Neural crest cell (in vitro differentiated cells): ENCODE measurements at places on chromosomes 16 and 17.
A peak's percentile ranks its signal among the peaks of the same experiment; 100 is the strongest.

DNA sequence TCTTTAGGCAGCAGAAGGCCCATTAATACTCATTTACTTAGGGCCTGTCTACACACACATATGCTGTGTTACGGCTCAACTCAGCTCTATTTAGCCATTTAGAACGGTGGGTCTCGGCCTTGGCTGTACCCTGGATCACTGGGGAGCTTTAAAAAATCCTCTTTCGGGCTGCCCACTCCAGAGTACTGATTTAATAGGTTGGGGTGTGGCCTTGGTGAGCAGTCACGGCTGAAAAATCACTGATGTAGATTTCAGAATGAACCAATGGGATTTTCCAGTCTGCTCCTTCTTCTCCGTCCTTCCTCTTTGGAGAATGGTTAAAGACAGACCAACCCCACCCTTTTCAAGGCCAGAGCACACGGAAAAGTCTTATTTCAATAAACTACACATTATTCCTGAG is 223.5 kb downstream of the CCDC182 start:
- no peak for DNase-seq

DNA sequence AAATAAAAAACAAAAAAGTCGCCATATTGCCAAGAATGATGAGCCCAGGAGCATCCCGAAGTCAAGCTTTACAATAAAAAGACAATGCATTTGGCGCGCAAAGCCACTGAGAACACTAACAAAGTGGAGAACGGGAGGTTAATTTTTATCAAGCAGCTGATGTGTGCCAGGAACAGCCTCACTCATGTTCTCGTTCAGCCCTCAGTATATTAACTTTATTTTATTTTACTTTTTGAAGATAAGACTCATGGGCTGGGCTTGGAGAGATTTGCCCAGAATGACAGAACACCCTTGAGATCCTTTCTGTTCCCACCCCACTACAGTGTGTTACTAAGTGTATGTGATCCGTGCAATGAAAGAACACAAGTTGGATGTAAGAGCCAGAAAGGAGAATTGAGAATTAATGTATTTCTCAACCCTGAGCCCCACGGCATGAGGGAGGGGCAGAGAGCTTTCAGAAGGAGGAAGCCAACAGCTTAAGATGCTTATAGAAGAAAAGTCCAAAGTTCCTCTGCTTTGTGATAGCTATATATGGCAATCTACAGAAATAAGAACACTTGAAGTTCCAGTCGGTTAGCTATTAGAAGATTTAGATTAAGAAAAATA is 48.4 kb downstream of the COTL1 start:
- no peak for DNase-seq

GRCh38 chr16:28001184-28001583 is 62.3 kb downstream of the GSG1L start:
- no peak for DNase-seq

- DNase-seq: no peak
These were observed 1.9 kb downstream of the MEAK7 start for GRCh38 chr16:84502581-84502980.

- no peak for DNase-seq
These were observed 1748.9 kb downstream of the TP53TG3F start for GRCh38 chr16:35208001-35208935.

GRCh38 chr17:41334385-41335305 is 16.0 kb downstream of the KRT33A start:
- no peak for DNase-seq

DNA sequence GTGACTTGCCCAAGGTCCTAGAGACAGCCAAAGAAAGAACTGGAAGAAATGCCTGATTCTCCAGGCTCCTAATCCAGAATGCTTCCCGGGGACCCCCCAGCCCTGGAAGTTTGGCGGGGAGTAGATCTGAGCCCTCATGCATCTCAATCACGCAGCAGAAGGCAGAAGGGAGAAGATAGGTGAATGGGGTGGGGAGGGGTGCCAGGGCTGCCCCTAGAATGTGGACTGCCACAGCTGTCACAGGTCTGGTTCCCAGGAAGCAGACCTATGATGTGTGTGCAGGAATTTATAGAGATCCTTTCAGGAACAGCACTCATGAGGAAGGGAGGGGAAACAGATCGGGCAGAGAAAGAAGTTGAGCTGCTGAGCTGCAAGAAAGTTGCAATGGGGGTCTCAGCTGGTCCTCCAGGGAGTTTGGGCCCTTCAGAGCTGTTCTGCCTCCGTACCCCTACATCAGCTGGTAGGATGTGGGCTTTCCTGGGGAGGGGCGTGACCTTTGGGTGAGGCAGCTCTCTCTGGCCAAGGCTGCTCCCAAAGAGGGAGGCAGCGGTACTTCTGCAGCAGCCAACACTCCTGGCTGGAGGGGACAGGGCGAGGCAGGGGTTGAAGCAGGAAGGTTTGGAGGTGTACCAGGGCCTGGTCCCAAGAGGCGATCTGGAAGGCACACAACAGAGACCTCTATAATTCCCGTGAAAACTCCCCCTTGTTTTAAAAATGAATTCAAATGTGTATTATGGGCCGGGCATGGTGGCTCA is 43.4 kb downstream of the DNAH9 start:
- no peak for DNase-seq

DNA sequence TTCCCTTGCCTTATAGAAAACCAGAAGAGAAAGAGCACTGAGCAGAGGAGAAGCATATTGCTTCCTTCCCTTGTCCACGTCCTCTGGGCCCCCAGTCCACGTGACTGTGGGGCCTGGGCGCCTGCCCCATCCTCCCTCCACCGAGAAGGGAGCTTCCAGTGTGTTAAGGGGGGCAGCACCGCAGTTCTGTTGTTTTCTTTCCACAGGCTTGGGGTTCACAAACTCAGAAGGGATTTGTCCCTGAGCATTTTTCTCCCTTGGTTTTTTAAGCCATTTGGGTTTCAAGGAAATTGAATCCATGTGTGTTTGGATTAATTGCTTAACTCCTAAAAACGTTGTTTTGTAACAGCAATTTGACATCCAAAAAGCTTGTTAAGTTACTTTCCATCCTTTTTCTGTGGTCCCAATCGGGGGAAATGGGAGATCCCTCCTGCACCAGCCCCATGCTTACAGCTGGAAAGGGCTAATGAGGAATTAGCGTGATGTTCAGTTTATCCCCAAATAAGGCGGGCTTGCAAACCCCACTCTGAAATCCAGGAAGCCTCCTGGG is 347.5 kb upstream of the TNRC6C start:
- DNase-seq: no peak

DNA sequence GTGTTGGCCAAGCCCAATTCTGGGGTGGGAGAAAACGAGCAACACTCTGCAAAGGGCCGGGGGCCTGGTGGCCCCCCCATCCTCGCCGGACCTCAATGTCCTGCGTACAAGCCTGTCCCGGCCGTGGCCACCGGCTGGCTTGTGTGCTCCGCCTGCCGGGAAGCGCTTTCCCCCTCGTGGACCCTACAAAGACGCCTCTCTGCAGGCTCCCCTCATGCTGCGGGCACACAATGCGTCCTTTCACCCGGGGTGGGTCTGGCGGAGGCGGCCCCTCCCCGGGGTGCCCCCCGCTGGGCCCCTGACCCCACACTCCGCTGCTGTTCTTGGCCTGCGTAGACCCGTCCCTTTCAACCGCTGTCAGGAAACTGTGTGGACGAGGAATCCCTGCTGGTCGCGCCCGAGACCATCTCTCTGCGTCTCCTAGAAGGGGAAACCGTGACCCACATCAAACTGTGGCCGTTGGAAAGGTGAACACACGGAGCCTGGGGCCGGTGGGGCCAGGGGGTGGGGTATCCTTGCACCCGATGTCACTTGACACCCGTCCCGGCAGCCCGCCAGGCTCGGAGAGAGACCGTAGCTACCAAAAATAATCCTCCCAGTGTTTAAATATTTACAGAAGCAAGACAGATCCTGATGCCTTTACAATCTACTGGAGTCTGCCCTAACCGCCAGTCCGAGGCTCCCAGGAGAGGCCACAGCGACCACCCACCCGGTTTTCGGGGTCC is 43.6 kb downstream of the TBC1D16 start:
- peak; percentile 40 for DNase-seq

DNA sequence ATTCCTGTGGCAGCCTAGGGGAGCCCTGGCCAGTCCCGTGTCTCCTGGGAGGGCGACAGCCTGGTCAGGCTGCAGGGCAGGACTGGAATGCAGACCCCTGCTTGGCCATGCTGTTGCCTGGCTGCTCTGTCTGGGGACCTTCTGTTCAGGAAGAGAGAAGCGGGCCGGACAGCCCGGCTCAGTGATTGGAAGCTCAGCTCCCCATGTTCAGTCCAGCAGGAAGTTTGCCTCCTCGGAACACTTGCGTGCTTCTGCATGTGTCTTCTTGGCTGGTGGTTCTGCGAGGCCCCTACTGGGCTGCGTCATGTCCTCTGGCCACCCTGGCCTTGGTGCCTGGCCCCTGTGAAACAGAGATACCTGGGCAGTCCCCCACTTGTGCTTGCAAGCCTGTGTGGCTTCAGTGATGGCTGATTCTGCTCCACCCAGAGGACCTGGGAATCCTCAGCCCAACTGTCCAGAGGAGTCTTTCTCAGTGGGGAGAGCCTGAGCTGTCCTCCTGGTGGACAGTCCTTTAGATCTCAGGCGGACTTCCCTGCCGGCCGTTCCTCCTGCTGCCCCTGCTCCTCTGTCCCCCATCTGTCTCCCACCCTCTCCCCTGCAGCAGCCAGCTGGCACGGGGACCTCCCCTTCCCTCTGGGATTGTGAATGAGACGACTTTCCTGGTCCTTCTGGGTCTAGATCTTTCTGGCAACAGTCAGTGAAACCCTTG is 279.5 kb downstream of the SEC14L1 start:
- no peak for DNase-seq

DNA sequence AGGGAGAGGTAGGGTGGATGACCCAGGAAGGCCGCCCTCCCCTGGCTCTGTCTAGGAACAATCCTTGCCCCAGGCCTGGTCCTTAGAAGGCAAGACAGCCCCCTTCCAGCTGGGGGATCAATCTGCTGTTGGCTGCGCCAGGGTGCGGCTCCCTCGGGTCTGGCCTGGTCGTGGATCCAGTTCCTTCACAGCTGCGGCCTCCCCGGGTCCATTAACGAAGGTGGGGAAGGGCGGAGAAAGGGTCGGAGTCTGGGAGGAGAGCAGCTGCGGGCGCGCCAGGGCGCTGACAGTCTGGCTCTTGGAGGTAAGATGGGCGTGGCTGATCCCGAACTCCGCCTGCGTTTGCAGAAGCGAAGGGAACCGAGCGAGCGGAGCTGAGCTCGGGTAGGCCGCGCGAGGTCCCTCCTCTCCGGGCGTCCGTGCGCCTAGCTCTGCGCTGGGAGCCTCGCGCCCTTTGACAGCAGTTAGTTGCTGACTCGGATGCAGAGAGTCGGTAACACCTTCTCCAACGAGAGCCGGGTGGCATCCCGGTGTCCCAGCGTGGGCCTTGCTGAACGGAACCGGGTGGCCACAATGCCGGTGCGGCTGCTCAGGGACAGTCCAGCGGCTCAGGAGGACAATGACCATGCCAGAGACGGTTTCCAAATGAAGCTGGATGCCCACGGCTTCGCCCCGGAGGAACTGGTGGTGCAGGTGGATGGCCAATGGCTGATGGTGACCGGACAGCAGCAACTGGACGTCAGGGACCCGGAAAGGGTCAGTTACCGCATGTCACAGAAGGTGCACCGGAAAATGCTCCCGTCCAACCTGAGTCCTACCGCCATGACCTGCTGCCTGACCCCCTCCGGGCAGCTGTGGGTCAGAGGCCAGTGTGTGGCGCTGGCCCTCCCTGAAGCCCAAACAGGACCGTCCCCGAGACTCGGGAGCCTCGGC is at the start of gene HSPB9:
TSS of gene HSPB9 (plus strand) at position 434 of the 933 bp plus-strand sequence. CDS start at position 481, 47 bp downstream.
- no peak for DNase-seq

DNA sequence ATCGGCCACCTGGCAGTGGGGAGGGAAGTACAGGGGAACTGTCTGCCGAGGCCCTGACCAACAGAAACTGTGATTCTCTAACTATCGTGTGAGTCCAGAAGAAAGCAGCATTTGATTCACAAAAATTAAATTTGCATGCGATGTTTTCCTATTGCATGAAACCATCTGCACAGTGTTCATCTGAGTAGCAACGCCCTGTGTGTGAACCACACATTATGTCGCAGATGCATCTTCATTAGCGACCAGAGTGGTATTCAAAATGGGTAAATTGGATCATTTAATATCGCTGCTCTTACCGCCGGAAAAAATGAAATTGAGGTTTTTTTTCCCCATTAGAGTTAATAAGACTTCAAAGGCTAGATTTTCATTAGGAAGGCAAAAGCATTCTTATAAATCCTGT is 260.6 kb downstream of the ABCC12 start:
- DNase-seq: no peak

GRCh38 chr17:77568540-77568939 is 390.0 kb upstream of the TNRC6C start:
- no peak for DNase-seq

DNA sequence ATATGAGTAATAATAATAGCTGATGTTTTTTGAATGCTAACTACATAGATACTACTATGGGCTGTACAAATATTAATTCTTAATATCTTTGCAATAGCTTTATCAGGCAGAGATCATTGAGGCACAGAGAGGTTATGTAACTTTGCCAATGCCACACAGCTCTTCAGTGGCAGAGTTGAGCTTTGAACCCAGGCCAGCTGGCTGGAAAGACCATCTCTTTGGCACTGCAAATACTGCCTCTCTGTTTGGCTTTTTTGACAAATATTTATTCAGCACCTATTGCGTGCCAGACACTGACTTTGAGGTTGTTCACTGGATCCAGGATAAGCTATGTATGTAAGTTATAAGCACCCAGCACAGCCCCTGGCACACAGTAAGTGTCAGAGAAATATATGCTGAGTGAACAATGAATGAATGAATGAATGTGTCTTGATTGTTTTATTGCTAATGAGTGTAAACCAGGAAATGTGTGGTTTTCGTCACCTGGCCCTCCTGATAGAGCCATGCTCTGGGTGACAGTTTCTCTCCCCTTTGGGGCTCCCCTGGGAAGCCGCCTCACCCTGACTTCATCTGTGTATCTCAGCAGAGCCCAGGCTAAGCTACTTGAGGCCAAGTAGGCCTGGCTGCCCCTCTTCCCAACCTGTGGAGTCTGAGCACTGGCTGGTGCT is 2.5 kb downstream of the AQP8 start:
- no peak for DNase-seq

DNA sequence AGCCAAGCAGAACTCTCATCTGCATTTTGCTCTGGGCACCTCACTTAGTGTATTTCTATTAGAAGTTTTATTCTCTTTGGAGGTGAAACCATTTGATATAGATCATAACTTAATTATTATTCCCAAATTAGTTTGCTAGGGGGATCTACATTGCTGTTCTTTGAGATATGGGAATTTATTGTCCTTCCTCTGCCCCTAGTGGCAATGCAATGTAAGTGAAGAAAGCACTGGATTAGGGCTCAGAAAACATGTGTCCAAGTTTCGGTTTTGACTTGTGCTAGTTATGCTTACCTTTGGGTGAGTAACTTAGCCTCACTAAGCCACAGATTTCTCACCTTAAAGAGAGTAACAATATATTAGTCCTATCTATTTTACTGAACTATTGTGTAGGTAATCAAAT is 2.9 kb downstream of the KRT39 start:
- no peak for DNase-seq

GRCh38 chr17:66676421-66676820 is 158.5 kb upstream of the CACNG5 start:
- no peak for DNase-seq

GRCh38 chr16:53912155-53912554 is 208.2 kb downstream of the FTO start:
- no peak for DNase-seq
